Activated CD8-positive, alpha-beta memory T cell treated with anti-CD3 and anti-CD28 coated beads for 1 hour (primary cell): ENCODE measurements at places on chromosomes 12 and 14.

DNA sequence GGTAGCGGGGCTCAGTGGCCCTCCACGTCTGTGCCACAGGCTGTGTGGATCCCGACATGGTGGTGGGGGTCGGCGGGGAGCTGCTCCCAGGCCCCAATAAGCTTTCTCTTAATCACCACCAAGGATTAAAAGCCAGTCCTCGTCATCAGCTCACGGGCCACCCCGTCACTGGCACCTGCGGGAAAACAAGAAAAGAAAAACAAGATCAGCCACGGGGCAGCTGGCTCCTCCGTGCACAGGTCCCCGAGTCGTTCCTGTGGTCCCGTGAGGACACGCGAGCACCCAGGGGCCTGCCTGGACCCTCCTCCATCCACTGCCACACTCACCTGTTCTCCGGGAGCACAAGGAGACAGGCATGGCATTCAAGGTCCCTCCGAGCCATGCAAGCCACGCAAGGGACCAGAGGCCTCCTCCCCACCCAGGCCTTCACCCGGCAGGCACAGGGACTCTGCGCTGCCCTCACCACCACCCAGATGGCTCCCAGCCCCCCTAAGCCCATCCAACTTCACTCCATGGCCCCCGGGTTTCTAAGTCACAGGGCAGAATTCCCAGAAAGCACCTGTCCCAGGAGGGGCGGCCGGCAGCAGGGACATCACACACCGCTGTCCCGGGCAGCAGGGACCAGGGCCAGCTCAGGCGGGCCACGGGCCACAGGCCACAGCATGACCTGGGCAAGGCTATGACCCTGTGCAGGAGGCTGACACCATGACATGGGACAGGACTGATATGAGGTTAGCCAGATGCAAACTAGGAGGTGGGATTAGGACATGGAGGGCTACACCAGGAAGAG lies 72.0 kb downstream of the NCOR2 start:
- DNase-seq = no peak

DNA sequence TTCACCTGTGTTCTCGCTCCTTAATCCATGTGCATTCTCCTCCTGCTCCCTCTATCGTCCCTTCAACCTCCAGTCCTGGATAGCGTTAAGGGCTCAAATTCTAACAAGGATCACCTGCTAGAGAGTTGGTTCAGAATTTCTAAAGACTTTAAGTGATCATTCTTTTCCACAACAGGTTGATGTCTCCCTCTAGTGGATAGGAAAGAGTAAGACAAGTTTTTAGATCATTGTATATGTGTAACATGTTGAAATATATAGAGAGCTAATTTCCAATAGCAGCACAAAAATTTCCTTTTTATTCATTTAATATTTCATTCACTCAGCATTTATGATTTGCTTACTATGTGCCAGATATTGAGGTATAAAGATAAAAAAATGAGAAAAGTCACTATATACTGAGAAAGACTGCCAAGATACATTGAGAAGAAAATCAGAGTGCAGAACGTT lies 9.3 kb upstream of the ESR2 start:
- no peak for DNase-seq

GRCh38 chr12:122097584-122097926 lies 19.0 kb downstream of the MLXIP start:
- DNase-seq = no peak

DNA sequence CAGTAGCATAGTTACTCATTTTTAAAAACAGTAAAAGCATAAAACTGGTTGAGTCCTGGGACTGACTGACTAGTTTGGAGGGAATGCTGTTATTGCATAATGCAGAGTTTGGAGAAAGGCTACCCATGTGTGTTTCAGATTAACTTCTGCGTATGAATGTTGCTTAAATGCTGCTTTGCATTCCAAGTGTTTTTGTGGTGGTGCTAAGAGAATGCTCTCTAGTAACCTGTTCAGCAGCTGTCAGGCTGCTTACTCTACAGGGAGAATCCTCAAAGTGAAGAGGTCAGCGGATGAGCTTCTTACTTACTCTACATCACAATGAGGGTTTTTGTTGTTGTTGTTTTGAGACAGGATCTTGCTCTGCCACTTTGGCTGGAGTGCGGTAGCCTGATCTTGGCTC lies 4.3 kb downstream of the DLST start:
- no peak for DNase-seq

- DNase-seq = no peak
Observed at GRCh38 chr12:2609020-2609419, 185.8 kb upstream of the FKBP4 start.

DNA sequence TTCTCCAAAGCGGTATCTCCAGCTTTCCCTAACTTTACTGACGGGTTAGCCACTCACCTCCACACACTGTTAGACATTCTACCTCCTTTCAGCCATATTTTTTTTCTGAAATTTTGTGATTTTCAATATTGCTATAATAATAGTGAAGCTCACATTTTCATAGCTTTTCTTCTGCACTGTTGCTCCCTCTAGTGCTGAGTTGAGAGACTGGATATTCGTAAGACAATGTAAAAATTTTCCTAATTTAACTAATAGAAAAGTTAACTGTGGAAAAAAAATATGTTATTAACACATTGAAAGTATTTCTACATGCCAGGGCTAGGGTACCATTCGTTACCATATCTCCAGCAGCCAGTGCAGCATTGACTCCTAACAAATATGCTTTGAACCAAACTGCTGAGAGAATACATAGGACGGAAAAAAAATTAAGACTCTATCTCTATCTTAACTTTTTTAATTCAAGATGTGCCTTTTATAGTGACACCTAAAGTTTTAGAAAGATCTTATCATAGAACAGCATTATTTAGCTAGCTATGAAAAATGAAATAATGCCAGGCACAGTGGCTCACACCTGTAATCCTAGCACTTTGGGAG lies 48.7 kb upstream of the ABCC9 start:
- no peak for DNase-seq

DNA sequence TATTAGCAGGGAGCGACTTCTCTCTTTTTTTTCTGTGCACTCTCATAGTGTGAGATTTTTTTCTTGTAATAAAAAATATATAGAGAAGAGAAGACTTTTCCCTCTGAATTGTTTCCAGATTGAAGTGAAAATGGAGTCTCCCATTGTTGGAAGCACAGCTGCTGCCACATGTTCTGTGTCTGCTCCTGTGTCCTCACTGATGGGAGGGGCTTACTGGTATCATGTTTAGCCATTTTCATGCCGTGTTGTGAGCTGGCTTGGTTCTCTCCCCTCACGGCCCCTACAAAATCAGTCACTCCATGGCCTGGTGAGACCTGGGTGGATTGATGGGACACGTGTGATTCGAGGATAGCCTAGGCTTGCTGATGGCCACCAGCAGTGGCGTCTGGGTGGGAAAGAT lies 379.7 kb upstream of the DDHD1 start:
- DNase-seq = no peak

DNA sequence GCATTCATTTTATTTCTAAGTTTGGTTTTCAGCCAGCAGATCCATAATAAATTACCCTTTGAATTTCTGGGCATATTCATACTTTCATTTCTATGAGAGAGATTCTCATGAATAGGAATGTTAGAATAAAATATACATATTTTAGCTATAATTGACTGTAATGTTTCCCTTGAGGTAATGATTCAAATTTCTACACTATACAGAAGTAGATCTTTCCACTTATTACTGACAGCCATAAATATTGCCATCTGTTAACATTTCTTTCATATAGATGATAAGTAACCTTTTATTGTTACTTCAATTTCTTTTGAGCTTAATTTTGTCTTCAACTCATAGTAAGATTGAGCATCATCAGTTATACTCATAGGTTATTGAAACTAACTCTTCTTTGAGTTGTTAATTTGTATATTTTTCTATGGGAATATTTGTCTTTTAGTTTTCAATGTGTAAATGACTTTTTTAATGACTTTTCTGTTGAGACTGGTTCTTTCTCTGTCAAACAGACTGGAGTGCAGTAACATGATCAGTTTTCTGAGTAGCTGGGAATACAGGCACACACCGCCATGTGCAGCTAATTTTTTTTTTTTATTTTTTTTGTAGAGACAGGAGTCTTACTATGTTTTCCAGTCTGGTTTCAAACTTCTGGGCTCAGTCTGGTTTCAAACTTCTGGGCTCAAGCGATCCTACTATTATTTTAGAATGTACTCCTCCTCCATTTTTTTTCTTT lies 991.6 kb downstream of the SLC6A15 start:
- no peak for DNase-seq
